ENCODE measurements at places on chromosomes 2 and 18. TPM values are rescaled to one million over a fixed set of nuclear protein-coding genes. Genes with fewer than 3 reads are reported as not detected.

- no peak for DNase-seq
These were observed 119.1 kb downstream of the PTGR3 start for GRCh38 chr18:75089748-75090327.

GRCh38 chr2:221263573-221263972 is 308.5 kb downstream of the EPHA4 start:
- DNase-seq: no peak

DNA sequence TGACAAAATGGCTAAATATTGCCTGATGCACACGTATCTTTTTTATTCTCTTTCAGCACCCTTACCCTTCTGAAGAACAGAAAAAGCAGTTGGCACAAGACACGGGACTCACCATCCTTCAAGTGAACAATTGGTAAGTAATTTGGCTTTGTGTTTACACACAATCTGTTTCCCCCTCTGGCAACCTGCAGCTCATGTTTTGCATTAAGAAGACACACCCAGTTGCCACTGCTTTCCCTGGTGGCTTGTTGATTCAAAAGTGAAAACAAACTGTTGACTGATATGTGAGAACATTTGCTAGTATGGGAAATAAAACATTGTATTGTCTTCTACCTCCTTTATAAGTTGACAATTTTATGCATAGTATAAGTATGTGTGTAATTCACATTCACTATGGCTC is 113.0 kb downstream of the MEIS1 start:
- DNase-seq: no peak

DNA sequence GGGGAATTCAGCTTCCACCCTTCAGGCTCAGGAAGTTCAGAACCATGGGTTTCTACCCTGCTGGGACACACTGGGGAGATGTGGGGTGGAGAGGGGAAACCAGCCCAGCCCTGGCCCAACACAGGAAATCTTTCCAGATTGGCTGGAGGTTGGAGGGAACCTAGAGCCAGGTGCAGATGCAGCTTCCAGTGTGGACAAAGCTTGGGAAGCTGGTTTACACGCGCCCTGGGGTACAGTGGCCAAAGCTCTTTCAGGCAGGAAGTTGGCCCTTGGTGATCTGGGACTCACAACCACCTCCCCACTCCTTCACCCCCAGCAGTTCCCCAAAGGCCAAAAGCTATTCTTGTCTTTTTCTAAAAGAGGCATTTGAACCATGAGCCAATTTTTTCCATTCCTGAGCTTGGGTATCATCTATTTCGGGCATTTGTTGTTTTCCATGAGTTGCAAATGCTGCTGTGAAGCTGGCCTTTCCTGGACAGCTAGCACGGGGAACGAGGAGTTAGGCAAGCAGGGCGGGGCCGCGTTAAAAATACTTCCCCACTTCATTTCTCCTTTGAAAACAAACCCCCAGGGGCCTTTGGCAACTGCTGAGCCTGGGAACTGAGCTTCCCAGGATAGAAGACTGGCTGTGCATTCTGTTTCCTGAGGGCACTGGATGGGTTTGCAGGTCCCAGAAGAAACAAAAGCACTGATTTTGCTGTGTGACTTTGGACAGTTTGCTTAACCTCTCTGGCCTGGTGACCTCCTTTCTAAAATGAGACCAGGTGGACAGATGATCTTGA is 3.1 kb upstream of the ARID5A start:
- no peak for DNase-seq

DNA sequence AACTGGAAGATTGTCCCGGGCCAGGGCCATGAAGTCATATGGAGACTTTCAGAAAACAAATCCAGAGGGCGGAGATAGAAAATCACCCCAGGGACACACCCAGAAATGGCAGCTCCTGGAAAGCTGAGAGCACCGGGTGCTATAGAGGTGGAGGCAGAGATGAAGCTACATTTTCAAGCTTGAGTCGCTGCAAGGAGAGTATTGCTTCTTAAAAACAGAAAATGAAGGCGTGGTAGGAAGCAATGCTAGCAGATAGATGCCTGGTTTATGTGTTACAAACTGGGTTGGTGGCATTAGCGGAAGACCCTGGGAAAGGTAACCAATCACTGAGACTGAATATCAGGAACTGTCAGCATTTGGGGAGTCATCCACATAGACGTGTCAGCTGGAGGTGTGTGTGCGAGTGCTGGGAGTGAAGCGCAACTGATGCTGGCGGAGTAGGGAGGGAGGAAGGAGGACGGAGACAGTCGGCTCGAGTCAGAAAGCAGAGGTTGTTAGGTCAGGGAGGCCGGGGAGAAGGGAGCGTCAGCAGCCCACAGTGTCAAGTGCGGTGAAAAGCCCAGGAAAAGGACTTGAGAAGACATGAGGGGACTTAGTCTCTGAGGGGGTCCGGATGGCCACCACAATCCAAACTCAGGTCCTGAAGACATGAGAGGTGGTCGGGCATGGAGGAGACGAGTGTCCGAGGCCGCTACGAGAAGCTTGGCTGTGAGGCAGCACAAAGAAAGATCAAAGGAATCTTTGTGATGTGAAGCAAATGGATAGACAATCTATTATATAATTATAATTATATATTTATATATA is 45.4 kb downstream of the C18orf63 start:
- no peak for DNase-seq

GRCh38 chr2:160565099-160565845 is 71.7 kb upstream of the RBMS1 start:
- DNase-seq: no peak

DNA sequence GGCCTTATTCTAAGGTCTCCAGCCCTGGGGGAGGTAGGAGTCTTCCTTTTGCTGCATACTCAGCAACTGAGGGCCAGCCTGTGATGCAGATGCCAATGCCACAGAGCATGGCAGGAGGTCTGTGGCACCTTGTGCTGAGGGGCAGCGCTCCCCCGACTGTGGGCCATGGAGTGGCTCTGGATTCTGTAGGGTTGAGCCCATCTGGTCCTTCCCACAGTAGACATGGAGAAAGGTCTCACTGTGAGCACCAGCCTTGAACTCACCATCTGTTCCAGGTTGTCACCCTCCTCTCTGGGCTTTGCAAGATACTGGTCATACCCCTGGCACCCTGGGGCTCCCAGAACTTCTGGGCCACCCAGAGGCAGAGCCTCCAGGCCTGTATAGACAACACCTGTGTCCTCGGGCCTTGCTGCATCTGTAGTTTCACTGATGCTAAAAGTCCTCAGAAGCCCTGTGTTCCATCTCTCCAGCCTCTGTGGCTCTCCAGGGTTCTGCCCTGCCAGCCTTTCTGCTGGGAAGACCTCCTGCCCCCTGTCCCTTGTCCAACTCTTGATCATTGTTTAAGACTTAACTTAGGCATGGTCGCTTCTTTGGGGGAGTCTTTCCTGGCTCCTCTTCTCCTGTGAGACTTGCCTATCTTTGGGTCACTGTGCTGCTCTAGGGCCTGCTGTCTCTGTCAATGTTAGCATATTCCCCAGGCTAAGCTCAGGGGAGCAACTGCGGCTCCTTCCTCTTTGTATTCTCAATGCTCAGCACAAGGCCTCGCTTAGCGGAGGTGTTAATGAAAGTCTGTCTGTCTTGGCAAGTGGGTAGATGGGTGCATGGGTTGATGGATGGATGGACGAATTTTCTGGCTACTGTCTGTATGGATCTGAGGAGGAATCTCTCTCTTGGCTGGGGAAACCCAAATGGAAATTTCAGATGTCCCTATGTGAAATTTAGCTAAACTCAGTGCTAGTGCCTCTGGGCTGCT is 160.9 kb downstream of the DYSF start:
- DNase-seq: no peak

DNA sequence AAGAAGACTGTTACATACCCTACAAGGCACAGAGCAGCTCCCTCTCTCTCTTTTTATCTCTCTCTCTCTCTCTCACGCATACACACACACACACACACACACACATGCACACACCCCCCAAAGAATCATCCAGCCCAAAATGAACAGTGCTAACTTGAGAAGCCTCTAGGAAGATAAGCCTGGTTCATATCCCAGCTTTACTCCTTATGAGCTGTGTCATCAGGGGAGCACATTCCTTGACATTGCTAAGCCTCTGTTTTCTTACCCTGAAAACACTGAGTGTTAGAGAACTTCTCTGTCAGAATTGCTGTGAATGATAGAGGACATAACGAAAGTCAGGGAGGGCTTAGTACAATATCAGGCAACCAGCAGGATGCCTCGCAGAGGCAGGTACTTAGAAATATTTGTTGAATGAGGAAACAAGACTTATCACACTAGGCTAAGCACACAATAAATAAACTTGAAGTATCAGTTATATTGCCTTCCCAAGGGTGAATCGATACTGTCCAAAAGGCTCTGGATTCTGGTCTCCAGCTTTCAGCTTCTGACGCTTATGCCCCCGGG is 725.6 kb upstream of the ID2 start:
- no peak for DNase-seq

- DNase-seq: no peak
These were observed 1277.7 kb upstream of the CELF4 start for GRCh38 chr18:38843291-38843690.

GRCh38 chr2:68251855-68252399 is 405 bp downstream of the PPP3R1 start:
- DNase-seq: no peak

- no peak for DNase-seq
These were observed 543.2 kb upstream of the NRXN1 start for GRCh38 chr2:51575181-51575580.

- DNase-seq: no peak
These were observed 143.3 kb upstream of the ITGA4 start for GRCh38 chr2:181313845-181314244.

GRCh38 chr2:67760995-67761394 is 301.8 kb downstream of the C1D start:
- no peak for DNase-seq

GRCh38 chr2:96947949-96948833 is 38.2 kb downstream of the FAM178B start:
- no peak for DNase-seq

DNA sequence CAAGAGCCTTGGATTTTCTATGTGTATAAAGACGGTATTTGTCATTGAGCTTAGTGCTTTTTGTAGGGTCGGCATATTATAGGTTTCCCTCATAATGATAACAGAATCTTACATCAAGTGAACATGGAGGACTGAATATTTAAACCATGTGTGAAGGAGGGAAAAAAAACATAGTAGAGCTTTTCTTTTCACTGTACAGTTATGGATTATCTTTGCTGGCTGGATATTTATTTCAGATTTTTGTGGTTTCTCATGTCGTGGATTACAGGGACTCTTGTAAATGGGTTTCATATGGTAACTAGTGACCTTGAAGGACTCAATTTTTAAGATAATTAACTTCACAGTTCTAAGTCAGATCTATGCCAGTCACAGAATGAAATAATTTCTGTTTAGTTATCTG is 330.2 kb upstream of the NRP2 start:
- no peak for DNase-seq

- DNase-seq: no peak
These were observed 63.2 kb downstream of the PLCL1 start for GRCh38 chr2:197867624-197868023.

DNA sequence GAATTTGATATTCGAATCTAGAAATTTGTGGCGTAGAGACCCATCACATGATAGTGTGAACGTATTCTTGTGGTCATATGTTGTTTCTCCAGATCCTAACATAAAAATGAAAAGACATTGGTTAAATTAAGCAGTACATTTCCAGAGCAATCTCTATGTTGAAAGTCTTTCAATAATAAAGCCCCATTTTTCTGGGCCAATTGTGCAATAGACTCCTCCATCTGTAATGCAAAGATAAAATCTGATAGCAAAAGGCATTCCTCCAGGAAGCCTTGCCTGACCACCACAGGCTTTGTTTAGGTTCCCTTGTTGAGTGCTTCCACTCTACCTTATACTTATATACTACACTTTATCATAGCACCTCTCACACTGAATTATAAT is 31.3 kb downstream of the APOB start:
- DNase-seq: no peak

DNA sequence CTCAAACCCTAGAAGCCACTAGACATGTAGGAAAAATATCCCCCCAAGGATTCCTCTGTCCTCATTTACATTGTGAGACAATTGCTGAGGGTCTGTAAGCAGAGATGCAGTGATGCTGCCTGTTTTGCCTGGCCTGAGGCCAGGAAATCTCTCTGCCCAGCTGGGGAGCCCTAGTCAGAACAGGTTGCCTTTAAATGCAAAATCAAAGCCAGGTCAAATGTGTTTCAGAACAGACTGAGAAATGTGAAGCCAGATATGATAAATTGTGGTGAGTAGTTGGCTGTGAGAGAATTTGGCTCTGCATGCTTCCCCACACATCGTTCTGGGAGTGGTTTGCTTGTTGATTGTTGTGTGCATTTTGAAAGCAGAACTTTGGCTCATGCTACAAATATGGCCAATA is 38.4 kb upstream of the NXPH2 start:
- no peak for DNase-seq

DNA sequence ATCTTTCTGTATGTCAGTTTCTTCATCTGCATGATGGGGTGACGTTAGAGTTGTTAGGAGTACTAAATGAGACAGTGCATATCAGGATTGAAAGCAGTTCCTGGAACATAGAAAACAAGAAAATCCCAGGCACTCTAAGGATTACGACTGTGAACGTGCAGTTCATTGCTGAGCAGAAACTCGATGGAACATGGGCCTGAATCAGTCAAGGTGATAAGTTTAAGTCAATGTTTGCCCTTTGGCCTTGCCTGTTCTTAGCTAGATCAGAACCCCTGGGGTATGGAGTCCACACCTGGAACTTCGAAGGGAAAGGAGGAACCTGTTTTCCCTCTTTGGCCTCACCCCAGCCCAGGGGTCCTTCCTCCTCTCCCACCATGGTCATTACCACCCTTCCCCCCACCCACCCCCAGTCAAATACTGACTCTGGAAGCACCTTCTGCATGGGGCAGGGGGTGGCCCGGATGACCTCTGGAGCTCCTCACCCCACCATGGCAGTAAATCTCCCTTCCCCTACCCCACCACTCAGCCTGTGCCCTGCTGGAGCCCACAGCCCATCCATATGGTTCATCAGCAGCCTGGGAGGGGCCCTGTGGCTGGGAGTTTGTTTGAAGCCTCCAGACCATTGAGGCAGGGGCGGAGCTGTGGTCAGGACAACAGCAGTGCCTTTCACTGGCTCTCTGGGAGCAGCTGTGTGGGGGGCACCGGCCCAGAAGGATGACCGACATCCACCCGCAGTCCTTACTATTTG is 164.1 kb downstream of the SMAD7 start:
- DNase-seq: no peak

- no peak for DNase-seq
These were observed 26.4 kb downstream of the RTP5 start for GRCh38 chr2:241895712-241896641.

GRCh38 chr2:36068086-36068485 is 287.5 kb upstream of the CRIM1 start:
- DNase-seq: no peak

- no peak for DNase-seq
These were observed 52.3 kb upstream of the ROCK2 start for GRCh38 chr2:11396467-11397445.

Gene AFF3
- 17.9 TPM for polyA plus RNA-seq

Gene CRACDL
- not detected for polyA plus RNA-seq

Gene STAT4
- 1.3 TPM for polyA plus RNA-seq

Gene WBP1
- 56.0 TPM for polyA plus RNA-seq

Gene GKN2
- polyA plus RNA-seq: not detected

Gene MREG
- 2.3 TPM for polyA plus RNA-seq

Gene UCN
- 0.40 TPM for polyA plus RNA-seq

All from AG04450 (cell line).